ENCODE measurements at places on chromosomes 11 and 22.

DNA sequence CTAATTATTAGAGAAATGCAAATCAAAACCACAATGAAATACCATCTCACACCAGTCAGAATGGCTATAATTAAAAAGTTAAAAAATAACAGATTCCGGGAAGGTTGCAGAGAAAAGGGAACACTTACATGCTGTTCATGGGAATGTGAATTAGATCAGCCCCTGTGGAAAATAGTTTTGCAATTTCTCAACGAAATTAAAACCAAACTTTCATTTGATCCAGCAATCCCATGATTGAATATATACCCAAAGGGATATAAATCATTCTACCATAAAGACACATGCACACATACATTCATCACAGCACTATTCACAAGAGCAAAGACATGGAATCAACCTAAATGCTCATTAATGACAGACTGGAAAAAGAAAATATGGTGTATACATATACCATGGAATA lies 32.5 kb downstream of the NOX4 start:
- DNase-seq = no peak

GRCh38 chr11:133715602-133716001 lies 129.7 kb downstream of the SPATA19 start:
- no peak for DNase-seq

- peak; percentile 15 for DNase-seq
Measured at GRCh38 chr11:44630511-44631210, 65.2 kb downstream of the CD82 start.

GRCh38 chr11:97461044-97461880 lies 1071.4 kb downstream of the JRKL start:
- DNase-seq = no peak

- DNase-seq = no peak
Measured at GRCh38 chr11:61119055-61119454, 16.8 kb downstream of the CD5 start.

- no peak for DNase-seq
Measured at GRCh38 chr11:11588243-11588642, 33.6 kb downstream of the GALNT18 start.

- DNase-seq = no peak
Measured at GRCh38 chr11:104738208-104738607, 160.1 kb downstream of the CASP12 start.

DNA sequence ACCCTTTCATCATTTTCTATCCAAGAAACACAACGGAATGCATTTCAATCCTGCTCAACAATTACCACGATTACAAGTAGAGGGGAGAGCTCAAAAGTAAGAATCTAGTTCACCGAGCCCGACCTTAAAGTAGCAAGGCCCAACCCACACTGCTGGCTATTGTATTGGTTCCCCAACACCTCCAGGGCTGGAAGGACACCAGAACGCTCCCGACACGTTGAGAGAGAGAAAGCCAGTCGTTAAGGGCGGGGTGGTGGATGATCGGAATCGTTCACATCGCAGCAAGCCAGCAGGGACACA lies 690 bp downstream of the CKAP5 start:
- DNase-seq = no peak

- no peak for DNase-seq
Measured at GRCh38 chr11:85123752-85124231, 503.4 kb downstream of the DLG2 start.

DNA sequence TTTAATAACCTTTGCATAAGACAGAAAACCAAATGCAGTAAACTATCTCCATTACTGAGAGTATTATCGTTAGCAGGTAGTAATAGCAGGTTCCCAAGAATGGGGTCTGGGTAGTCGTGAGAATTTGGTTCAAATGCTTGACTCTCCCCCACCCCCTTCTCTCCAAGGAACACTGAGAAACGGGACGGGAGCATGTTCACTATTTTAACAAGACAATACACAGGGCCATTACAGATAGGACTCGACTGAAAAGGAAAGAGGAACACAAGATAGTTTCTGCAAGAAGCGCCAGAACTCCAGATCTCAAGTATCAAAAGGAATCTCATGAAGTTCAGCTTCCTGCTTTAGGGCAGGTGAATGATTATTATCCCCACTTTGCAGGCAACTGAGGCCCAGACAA lies 27.0 kb downstream of the KMT5B start:
- DNase-seq = no peak

All from activated T-cell treated with anti-CD3 and anti-CD28 coated beads, Interleukin-2, amount 50 U/mL, for 48 hours (primary cell).